ENCODE measurements at places on chromosomes 3 and 15.

DNA sequence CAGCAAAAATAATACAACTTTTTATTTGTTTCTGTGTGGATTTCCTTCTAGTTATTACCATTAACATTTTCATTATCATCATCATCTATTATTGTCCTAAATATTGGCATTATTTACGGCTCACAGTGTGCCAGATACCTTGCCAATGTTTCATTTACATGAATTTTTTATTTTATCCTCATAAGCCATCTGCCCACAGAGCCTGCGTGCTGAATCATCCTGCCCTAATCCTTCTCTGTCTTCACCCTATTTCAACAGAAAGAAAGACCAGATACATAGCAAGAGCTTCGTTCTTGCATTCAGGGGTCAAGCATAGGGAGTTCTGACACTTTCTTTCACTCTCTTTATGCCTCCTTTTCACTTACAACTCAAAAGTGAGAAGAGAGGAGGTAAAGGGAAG, 82.0 kb downstream of the KCNMB2 start:
- no peaks in the 10 kb centered on the region for H3K4me1 ChIP-seq
- H3K27ac ChIP-seq, result no peak overlapping the region
- DNase-seq, result no peak
- H3K4me3 ChIP-seq, result no peak overlapping the region

GRCh38 chr3:189334064-189334920, 162.5 kb downstream of the TPRG1 start:
- H3K27me3 ChIP-seq, result no peaks in the 10 kb centered on the region
- no peak overlapping the region for H3K27ac ChIP-seq
- peaks cover 31% of the 10 kb centered on the region for H3K4me1 ChIP-seq
- H3K36me3 ChIP-seq, result no peaks in the 10 kb centered on the region
- no peak overlapping the region for H3K4me3 ChIP-seq
- no peak for DNase-seq

GRCh38 chr15:46174122-46174521, 539.3 kb downstream of the SQOR start:
- no peak overlapping the region for H3K4me3 ChIP-seq
- H3K4me1 ChIP-seq, result no peaks in the 10 kb centered on the region
- DNase-seq, result no peak
- H3K36me3 ChIP-seq, result no peaks in the 10 kb centered on the region
- H3K27ac ChIP-seq, result no peak overlapping the region

GRCh38 chr15:66838202-66838601, 136.2 kb downstream of the SMAD6 start:
- H3K27me3 ChIP-seq, result no peaks in the 10 kb centered on the region
- no peak overlapping the region for H3K4me3 ChIP-seq
- H3K4me1 ChIP-seq, result no peaks in the 10 kb centered on the region
- H3K27ac ChIP-seq, result no peak overlapping the region

- no peaks in the 10 kb centered on the region for H3K4me1 ChIP-seq
- no peak for DNase-seq
- no peak overlapping the region for H3K27ac ChIP-seq
- peaks cover 22% of the 10 kb centered on the region for H3K36me3 ChIP-seq
- H3K27me3 ChIP-seq, result no peaks in the 10 kb centered on the region
- H3K4me3 ChIP-seq, result no peak overlapping the region
Observed at GRCh38 chr3:186552408-186553031, 8.3 kb upstream of the CRYGS start.

GRCh38 chr3:43870120-43870519, 179.4 kb downstream of the ABHD5 start:
- no peak overlapping the region for H3K4me3 ChIP-seq
- DNase-seq, result no peak
- H3K27ac ChIP-seq, result no peak overlapping the region
- no peaks in the 10 kb centered on the region for H3K27me3 ChIP-seq
- H3K36me3 ChIP-seq, result no peaks in the 10 kb centered on the region
- no peaks in the 10 kb centered on the region for H3K4me1 ChIP-seq

- peaks cover 5% of the 10 kb centered on the region for H3K27me3 ChIP-seq
- no peak for DNase-seq
- no peaks in the 10 kb centered on the region for H3K36me3 ChIP-seq
- H3K4me3 ChIP-seq, result no peak overlapping the region
- H3K4me1 ChIP-seq, result no peaks in the 10 kb centered on the region
Observed at GRCh38 chr15:56496635-56497034, 31.7 kb upstream of the MNS1 start.

DNA sequence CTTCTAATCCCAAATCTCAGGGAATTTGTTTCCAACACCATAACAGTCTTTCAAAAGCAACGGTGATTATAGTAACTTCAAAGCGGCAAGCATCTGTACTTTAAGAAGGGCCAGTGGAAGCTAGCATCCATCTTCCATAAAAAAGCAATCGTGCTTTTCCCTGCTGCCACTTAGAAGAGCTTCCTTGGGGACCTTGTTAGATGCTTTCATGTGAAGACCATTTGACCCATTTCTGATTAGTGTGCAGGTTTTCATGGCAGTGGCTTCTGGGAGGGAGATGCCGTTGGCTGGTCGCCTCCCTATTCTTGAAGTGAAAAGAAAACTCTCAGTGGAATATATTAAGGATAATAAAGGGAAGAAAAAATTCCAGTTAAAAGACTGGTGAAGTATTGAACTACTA, 354.1 kb downstream of the ROBO2 start:
- H3K4me1 ChIP-seq, result no peaks in the 10 kb centered on the region

DNA sequence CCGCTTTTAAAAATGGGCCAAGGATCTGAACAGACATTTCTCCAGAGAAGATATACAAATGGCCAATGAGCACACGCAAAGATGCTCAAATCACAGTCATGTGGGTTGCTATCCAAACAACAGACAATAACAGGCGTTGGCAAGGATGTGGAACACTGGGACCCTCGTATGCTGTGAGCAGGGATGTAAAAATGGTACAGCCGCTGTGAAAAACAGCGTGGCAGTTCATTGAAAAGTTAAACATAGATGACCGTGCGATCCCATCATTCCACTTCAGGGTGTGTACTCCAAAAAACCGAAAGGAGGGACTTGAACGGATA, 6.7 kb upstream of the LRRC15 start:
- H3K27me3 ChIP-seq, result no peaks in the 10 kb centered on the region
- DNase-seq, result no peak
- no peak overlapping the region for H3K27ac ChIP-seq
- no peaks in the 10 kb centered on the region for H3K36me3 ChIP-seq

- no peak for DNase-seq
- no peaks in the 10 kb centered on the region for H3K4me1 ChIP-seq
- H3K4me3 ChIP-seq, result no peak overlapping the region
- H3K27me3 ChIP-seq, result no peaks in the 10 kb centered on the region
- H3K27ac ChIP-seq, result no peak overlapping the region
Observed at GRCh38 chr15:38941399-38941953, 376.9 kb upstream of the RASGRP1 start.

GRCh38 chr3:61945657-61946056, 384.3 kb downstream of the PTPRG start:
- no peaks in the 10 kb centered on the region for H3K36me3 ChIP-seq
- H3K4me1 ChIP-seq, result no peaks in the 10 kb centered on the region
- no peak overlapping the region for H3K27ac ChIP-seq
- H3K27me3 ChIP-seq, result no peaks in the 10 kb centered on the region

GRCh38 chr3:181725131-181725731, 13.5 kb downstream of the SOX2 start:
- H3K27me3 ChIP-seq, result peaks cover 85% of the 10 kb centered on the region
- H3K4me3 ChIP-seq, result no peak overlapping the region
- no peak for DNase-seq
- peaks cover 5% of the 10 kb centered on the region for H3K4me1 ChIP-seq

- no peaks in the 10 kb centered on the region for H3K27me3 ChIP-seq
- no peak for DNase-seq
- no peaks in the 10 kb centered on the region for H3K36me3 ChIP-seq
- H3K27ac ChIP-seq, result no peak overlapping the region
- no peaks in the 10 kb centered on the region for H3K4me1 ChIP-seq
Observed at GRCh38 chr3:135930255-135930654, 35.3 kb upstream of the PPP2R3A start.

GRCh38 chr15:55527150-55527549, 19.1 kb upstream of the DNAAF4 start:
- no peaks in the 10 kb centered on the region for H3K4me1 ChIP-seq
- H3K4me3 ChIP-seq, result no peak overlapping the region
- H3K27me3 ChIP-seq, result no peaks in the 10 kb centered on the region
- no peak overlapping the region for H3K27ac ChIP-seq
- no peaks in the 10 kb centered on the region for H3K36me3 ChIP-seq

GRCh38 chr3:172649987-172650386, 60.9 kb downstream of the NCEH1 start:
- no peaks in the 10 kb centered on the region for H3K36me3 ChIP-seq
- H3K27ac ChIP-seq, result no peak overlapping the region
- no peak for DNase-seq

DNA sequence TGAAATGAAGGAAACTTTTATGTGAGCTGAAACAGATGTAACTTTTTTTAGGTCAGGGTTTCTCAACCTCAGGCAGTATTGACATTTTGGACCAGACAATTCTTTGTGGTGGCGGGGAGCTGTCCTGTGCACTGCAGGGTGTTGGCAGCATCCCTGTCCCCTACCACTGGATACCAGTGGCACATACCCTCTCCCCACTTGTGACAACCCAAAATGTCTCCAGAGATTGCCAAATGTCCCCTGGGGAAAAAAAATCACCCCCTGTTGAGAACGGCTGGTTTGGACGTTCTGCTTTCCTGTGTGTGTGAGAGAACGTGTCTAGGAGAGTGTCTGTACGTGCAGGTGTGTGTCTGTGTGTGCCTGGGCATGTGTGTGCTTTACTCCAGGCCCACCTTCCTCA, 30.7 kb upstream of the GRIP2 start:
- no peaks in the 10 kb centered on the region for H3K36me3 ChIP-seq
- H3K27me3 ChIP-seq, result no peaks in the 10 kb centered on the region
- H3K4me3 ChIP-seq, result no peak overlapping the region

DNA sequence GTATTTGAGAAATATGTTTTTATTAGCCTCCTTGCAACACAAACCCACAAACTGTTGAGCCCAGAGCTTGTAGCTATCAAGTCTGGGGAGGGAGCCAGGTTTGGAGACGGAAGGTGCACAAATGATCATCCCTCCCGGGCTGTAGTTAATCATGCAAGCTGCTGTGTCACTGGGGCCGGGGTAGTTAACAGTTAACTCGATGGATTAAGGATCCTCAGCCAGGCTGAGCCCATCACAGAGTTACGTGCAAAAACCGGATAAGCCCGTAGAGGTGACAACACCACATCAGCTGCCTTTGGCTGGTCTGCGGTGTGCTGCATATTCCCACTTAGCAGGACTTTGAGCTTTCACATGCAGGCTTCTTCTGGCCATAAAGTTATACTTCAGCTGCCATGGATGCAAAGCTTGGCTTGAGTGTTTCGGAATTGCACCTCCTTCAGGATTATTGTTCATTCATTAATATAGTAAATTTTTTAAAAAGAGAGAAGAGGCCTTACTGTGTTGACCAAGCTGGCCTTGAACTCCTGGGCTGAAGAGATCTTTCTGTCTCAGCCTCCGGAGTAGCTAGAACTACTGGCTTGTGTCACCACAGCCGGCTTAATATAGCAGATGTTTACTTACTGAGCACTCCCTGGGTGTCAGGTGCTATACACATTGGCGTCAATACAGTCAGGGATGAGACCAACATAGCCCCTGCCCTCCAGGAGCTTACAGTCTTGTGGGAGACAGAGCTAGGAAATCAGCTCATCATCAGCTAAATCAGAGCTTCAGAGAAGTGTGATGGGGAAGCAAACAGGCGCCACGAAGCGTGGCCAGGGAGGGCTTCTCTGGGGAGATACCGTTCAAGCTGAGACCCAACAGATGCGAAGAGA, 226.8 kb upstream of the BHLHE40 start:
- H3K36me3 ChIP-seq, result peaks cover 3% of the 10 kb centered on the region
- peaks cover 18% of the 10 kb centered on the region for H3K4me1 ChIP-seq
- H3K4me3 ChIP-seq, result no peak overlapping the region

DNA sequence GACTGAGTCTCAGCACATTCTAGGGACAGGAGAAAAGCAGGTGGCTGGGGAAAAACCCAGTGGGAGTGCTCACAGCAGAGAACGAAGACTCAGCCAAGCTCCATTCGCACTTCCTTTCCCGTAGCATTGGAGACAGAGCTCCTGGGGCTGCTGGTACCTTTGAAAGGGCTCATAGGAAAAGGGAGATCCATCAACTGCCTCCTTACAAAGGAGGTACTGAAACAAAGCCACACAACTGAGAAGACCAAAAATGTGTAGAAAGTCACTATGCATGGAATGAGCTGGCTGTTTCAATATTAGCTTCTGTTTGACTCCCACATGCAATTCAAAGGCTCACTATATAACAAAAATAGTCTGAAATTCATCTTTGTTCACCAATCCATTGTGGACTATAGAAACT, 16.9 kb downstream of the STIMATE start:
- H3K36me3 ChIP-seq, result peaks cover 3% of the 10 kb centered on the region
- H3K4me1 ChIP-seq, result peaks cover 5% of the 10 kb centered on the region
- no peak for DNase-seq
- no peaks in the 10 kb centered on the region for H3K27me3 ChIP-seq
- H3K27ac ChIP-seq, result no peak overlapping the region
- H3K4me3 ChIP-seq, result no peak overlapping the region

- no peaks in the 10 kb centered on the region for H3K4me1 ChIP-seq
- H3K27ac ChIP-seq, result no peak overlapping the region
- no peaks in the 10 kb centered on the region for H3K27me3 ChIP-seq
- no peak for DNase-seq
- no peaks in the 10 kb centered on the region for H3K36me3 ChIP-seq
Observed at GRCh38 chr3:29721789-29722188, 440.9 kb downstream of the RBMS3 start.

GRCh38 chr15:78988361-78988911, 43.6 kb upstream of the CTSH start:
- H3K36me3 ChIP-seq, result no peaks in the 10 kb centered on the region
- no peaks in the 10 kb centered on the region for H3K27me3 ChIP-seq
- no peaks in the 10 kb centered on the region for H3K4me1 ChIP-seq
- H3K27ac ChIP-seq, result no peak overlapping the region

DNA sequence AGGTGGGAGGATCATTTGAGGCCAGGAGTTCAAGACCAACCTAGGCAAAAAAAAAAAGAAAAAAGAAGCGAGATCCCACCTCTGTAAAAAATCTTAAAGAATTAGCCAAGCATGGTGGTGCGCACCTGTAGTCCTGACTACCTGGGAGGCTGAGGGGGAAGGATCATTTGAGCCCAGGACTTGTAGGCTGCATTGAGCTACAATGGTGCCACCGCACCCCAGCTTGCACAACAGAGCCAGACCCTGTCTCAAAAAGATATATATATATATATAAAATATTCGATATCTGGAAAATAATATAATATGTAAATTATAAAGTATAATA, 1.1 kb upstream of the IMP3 start:
- H3K4me3 ChIP-seq, result no peak overlapping the region
- peaks cover 28% of the 10 kb centered on the region for H3K4me1 ChIP-seq
- DNase-seq, result no peak

DNA sequence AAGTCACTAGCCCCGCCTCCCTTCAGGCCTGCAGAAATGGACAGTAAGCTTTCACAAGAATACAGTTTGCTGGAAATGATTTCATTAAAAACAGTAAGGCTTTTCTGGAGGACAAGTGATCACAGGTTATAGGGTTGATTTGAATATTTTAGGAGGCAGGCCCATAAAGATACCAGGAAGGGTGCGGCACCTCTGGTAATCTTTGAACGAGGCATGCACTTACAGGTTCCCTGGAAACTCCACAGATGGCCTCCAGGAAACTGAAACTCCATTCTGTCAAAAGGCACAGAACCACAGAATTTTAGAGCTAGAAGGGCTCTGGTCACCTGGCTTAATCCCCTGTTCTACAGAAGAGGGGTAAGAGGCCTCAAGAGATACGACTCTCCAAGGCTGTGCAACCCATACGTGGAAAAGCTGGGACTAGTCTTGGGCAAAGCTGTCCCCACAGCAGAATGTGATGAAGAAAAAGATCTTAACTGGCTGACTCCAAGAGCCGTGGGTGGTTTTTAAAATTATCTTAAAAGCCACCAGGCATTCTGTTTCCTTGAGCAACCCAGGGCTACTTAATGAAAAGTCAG, 1.2 kb downstream of the STARD5 start:
- H3K4me3 ChIP-seq, result no peak overlapping the region
- H3K4me1 ChIP-seq, result peaks cover 20% of the 10 kb centered on the region
- H3K27ac ChIP-seq, result no peak overlapping the region
- peaks cover 8% of the 10 kb centered on the region for H3K36me3 ChIP-seq
- no peaks in the 10 kb centered on the region for H3K27me3 ChIP-seq
